BJ (cell line): ENCODE measurements at places on chromosomes 4 and X. TPM values are rescaled to one million over a fixed set of nuclear protein-coding genes. Genes with fewer than 3 reads are reported as not detected.

DNA sequence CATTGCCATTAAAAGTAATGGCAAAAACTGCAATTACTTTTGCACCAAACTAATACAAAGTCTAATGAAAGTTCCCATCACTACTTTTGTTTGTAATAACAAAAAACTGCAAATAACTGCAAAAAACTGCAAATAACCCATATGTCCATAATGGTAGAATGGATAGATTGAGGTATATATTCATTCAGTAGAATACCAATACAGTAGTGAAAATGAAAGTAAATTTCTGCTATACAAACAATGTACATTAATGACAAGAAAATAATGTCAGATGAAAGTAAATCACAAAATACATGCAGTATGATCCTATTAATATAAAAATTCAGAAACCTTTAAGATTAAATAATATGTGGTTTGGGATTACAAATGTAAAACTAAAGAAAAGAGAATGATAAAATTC is 41.3 kb upstream of the CEP135 start:
- DNase-seq: no peak

DNA sequence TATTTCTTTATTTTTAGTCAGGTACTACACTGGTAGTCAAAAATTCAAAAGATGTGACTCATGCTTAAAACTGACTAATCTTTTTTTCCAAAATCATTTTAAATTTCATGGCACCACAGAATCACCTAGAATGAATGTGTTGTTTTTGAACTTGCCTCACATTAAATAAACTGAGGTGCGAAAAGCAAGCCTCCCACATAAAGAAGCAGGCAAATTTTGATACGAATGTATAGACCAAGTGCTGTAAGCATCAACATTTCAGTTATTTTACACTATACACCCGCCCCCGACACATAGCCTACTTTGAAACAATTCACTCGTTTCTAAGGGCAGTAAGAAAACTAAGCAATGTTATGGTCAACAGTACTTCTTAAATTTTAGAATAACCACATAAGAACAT is 94.3 kb downstream of the MRPL1 start:
- DNase-seq: no peak

- no peak for DNase-seq
Measured at GRCh38 chr4:130632731-130633604, 1537.0 kb downstream of the C4orf33 start.

- DNase-seq: no peak
Measured at GRCh38 chr4:73308286-73308685, 49.7 kb upstream of the ANKRD17 start.

The NHSL2 gene
- 4.4 and 7.9 TPM in 2 replicates for polyA plus RNA-seq

The CNGA1 gene
- polyA plus RNA-seq: 0.04 TPM in 1 of 2 replicates, not detected in the other

The ARX gene
- not detected in 2 replicates for polyA plus RNA-seq

The EGFL6 gene
- not detected in 2 replicates for polyA plus RNA-seq

The AR gene
- polyA plus RNA-seq: 11.4 and 13.9 TPM in 2 replicates
